Smooth muscle cell of the pulmonary artery (primary cell): ENCODE measurements at places on chromosomes 16 and 17. TPM values are rescaled to one million over a fixed set of nuclear protein-coding genes. Genes with fewer than 3 reads are reported as not detected.

The CHST4 gene
- 0.07 TPM in 1 of 2 replicates, not detected in the other for total RNA-seq

The MEOX1 gene
- 0.07 TPM in 1 of 2 replicates, not detected in the other for total RNA-seq

The SLC43A2 gene
- total RNA-seq, result 5.7 and 9.2 TPM in 2 replicates

The USP22 gene
- total RNA-seq, result 244 and 274 TPM in 2 replicates

The TOX3 gene
- not detected in 2 replicates for total RNA-seq

The NPIPA3 gene
- 0.69 and 0.98 TPM in 2 replicates for total RNA-seq

The KRT31 gene
- total RNA-seq, result not detected in 2 replicates

The TNS4 gene
- 0.07 TPM in 1 of 2 replicates, not detected in the other for total RNA-seq

The KRT39 gene
- total RNA-seq, result not detected in 2 replicates

The ZNF423 gene
- total RNA-seq, result 5.7 and 18.6 TPM in 2 replicates

The TMIGD1 gene
- not detected in 2 replicates for total RNA-seq

The TEDC2 gene
- total RNA-seq, result 2.4 and 2.8 TPM in 2 replicates

The PERCC1 gene
- total RNA-seq, result not detected in 2 replicates

The C16orf96 gene
- 0.07 TPM in 1 of 2 replicates, not detected in the other for total RNA-seq

The MYH1 gene
- not detected in 2 replicates for total RNA-seq

The CA10 gene
- not detected in 2 replicates for total RNA-seq

The EPN3 gene
- total RNA-seq, result 0.07 TPM in 1 of 2 replicates, not detected in the other

The CCL7 gene
- total RNA-seq, result 0.85 and 3.7 TPM in 2 replicates

The C16orf90 gene
- total RNA-seq, result not detected in 2 replicates

The UMOD gene
- total RNA-seq, result not detected in 2 replicates

The MEFV gene
- 0.07 and 0.10 TPM in 2 replicates for total RNA-seq

The TBC1D3G gene
- 0.07 TPM in 1 of 2 replicates, not detected in the other for total RNA-seq

The MRPS23 gene
- total RNA-seq, result 16.6 and 28.2 TPM in 2 replicates

The CA4 gene
- total RNA-seq, result not detected in 2 replicates

The OR2C1 gene
- total RNA-seq, result 0.26 TPM in 1 of 2 replicates, not detected in the other

The B3GNT9 gene
- total RNA-seq, result 47.2 and 55.1 TPM in 2 replicates

The LITAFD gene
- not detected in 2 replicates for total RNA-seq

The MMP25 gene
- not detected in 2 replicates for total RNA-seq

The MAP2K6 gene
- 0.30 and 0.72 TPM in 2 replicates for total RNA-seq

The CLUH gene
- 34.5 and 62.4 TPM in 2 replicates for total RNA-seq
